ENCODE measurements at places on chromosomes 1 and 21.

GRCh38 chr1:19485362-19486187, at the start of gene CAPZB:
Gene CAPZB (minus strand): TSS chr1:19485539. CDS start chr1:19485438, 101 bp downstream.
- peak; percentile 94 for DNase-seq

DNA sequence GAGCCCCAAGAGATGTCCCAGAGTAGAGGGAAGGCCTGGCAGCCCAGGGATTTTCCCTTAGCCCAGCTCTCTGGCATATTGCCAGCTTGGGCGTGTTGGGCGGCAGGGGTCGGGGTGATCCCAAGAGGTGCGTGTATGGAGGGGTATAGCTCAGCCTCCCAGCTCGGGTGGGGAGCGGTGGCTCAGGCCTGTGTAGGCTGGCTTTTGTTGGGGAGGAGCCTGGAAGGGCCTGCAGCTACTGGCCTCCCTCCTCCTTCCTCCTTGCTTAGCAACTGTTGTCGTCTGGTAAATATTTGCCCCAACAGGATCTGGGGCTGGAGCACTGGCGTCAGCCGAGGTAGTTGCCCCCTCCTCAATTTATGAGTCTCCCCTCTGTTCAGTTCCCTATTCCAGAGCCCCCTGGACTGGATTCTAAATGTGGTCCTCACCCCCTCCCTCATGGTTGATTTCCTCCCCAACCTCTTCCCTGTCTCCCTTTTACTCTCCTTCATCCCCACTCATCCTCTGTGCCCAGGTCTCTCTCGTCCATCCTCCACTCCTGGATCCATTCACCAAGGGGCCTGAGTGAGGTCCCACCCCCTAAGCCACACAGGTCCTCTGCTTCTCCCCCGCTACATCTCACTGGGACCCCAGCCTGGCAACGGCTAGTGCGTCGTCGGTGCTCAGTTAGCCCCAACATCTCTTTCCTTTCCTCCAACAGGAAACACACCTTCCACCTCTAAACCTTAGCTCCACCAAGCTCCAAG, 10.3 kb upstream of the LMNA start:
- peak; percentile 78 for DNase-seq

DNA sequence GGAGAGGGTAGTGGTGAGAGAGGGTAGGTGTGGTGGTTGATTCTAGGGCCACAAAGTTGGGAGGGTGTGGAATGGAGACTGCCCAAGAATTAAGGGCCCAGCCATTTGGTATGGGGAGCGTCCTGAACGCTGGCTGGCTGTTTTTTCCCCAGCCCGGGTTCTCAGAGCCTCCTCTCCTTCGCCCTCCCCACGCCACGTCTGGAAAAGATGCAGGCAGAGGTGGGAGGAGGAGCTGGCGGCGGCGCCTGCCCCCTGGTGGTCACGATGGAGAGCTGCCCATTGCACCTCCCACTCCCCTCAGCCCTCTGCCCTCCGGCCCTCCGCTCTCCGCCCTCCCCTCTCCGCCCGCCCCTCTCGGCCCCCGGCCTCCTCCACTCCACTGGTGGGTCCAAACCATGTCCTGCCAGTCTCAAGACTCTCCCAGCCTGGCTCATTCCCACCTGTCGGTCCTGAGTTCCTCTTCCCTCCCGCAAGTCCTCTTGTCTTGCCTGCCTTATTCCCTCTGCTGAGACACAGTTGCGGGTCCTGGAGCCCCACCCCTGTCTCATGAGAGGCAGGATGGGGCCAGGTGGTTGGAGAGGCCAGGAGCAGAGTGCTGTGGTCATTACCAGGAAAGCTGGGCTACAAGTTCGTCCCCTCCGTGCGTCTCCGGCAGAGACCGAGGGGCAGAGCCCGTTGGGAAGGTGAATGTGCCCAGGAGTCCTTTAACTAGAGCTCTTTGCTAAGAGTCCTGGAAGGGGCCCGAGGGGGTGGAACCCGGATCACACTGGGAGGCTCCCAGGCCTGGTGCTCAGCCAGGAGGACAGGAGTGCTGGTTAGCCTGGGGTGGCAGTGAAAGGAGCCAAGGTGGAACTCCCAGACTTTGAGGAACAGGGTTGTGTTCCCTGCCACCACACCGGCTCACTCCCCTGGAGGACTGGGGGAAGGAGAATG, 22.6 kb downstream of the ETNK2 start:
- DNase-seq: peak; percentile 75

GRCh38 chr1:37281354-37281753, 193.0 kb upstream of the ZC3H12A start:
- no peak for DNase-seq

DNA sequence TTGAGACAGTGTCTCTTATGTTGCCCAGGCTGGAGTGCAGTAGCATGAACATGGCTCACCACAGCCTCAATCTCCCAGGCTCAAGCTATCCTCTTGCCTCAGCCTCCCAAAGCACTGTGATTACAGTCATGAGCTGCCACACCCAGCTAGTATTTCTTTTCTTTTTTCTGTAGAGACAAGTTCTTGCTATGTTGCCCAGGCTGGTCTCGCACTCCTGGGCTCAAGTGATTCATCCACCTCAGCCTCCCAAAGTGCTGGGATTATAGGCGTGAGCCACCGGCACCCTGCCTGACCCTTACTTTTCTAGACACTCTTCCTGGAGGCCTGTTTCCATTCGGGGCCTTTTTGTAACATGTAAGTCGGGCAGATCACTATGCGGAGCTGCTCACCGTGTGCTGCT, 30.1 kb upstream of the SRP9 start:
- no peak for DNase-seq

DNA sequence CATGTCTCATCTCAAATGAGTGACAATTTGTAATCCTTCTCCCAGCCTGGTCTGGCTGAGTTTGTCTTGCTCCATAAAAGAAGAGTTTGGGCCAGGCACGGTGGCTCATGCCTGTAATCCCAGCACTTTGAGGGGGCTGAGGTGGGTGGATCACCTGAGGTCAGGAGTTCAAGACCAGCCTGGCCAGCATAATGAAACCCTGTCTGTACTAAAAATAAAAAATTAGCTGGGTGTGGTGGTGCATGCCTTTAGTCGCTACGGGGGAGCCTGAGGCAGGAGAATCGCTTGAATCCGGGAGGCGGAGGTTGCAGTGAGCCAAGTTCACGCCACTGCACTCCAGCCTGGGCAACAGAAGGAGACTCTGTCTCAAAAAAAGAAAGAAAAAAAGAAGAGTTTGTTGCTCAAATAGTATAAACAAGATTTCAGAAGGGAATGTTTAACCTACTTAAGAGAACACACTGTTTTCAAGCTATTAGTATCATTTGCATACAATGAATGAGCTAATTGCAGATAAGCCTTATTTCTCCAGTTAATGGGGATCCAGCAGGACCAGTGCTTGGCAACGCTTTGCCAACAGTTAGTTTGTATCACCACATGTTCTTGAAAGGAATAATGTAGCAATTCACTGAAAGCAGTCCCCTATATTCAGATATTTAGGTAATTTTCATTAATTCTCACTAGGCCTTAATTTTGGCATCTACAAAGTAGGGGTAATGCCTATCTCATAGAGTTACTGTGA, 15.9 kb downstream of the KLHDC7A start:
- DNase-seq: no peak

DNA sequence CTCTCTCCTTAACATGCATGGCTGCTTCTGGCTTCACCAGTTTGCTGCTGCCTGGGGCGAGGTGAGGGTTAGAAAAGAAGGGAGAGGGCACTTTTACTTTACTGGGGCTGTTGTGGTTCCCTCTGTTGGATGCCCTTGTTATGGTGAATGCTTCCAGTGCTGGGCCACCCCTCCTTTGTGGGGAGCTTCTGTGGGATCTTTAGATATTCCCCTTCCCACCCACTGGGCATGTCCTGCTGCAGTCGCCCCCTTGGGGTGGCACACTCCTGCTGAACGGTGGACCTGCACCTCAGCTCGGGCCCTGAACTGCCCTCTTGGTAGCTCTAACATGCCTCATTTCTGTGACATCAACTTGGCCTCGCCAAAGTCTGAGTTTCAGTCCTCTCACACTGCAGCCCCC, 6.0 kb downstream of the TNN start:
- DNase-seq: no peak

DNA sequence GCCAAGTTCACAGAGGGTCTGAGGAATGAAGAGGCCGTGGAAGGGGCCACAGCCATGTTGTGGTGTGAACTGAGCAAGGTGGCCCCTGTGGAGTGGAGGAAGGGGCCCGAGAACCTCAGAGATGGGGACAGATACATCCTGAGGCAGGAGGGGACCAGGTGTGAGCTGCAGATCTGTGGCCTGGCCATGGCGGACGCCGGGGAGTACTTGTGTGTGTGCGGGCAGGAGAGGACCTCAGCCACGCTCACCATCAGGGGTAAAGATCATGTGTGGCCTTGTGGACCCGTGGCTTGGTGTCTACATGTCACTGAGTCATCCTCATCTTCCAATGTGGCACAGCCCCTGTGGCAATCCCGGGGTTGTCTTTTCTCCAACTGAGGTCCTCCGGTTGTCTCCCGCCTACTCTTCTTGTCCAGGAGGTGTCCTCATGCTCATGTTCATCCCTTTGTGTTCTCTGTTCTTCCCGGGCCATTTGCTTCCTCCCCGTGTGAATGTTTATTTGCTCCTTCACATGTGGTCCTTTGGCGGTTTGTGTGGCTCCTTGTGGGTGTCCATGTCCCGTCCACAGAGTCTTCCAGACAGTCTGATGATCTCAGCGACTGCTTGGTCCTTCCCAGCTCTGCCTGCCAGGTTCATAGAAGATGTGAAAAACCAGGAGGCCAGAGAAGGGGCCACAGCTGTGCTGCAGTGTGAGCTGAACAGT, 84.2 kb downstream of the OBSCN start:
- no peak for DNase-seq

DNA sequence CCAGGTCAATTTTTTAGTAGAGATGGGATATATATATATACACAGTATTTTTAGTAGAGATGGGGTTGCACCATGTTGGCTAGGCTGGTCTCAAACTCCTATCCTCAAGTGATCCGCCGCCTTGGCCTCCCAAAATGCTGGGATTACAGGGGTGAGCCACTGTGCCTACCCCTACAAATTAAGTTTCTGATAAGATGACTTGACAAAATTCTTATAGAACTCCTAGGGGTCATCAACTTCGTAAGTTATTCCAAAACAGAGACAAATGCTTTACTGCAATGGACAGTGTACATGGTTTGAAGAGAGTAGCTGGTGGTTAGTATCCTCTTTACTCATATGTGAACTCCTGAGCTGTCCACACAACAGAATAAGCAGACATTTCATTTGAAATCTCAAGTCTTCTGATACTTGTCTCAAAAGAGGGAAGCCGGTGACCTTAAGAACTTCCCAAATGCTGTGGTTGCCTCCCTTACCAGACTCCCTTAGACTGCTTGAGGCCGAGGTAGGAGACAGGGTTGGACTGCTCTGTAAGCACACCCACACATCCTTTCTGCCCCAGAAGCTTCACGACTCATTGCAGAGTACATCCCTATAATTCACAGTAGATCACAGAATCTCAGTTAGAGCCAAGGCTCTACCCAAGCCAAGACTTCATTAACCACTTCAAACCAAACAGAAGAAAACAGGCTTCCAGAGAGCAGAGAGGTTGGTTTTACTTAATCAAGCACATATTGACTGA, 244.1 kb upstream of the IRF2BP2 start:
- DNase-seq: no peak

- no peak for DNase-seq
Observed at GRCh38 chr1:64480999-64481772, 11.3 kb downstream of the CACHD1 start.

- no peak for DNase-seq
Observed at GRCh38 chr1:53944469-53945182, 873 bp downstream of the IFT25 start.

DNA sequence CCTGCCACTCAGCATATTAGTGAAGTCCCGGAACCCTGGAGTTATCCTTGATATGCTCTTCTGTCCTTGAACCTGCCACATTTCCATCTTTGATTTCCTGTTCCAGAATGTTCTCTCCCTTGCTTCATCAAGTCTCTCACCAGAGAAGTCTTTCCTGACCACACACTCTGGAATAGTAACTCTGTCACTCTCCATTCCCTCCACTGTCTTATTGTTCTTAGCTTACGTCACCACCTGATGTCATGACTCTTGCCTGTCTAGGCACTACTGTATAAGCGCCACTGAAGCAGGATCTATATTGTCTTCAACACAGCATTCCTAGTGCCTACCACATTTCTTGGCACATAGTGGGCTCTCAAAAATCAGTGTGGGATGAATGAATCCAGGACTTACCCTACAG, 65.4 kb upstream of the SMYD2 start:
- DNase-seq: no peak

- DNase-seq: no peak
Observed at GRCh38 chr1:29264773-29265389, 28.6 kb downstream of the PTPRU start.

DNA sequence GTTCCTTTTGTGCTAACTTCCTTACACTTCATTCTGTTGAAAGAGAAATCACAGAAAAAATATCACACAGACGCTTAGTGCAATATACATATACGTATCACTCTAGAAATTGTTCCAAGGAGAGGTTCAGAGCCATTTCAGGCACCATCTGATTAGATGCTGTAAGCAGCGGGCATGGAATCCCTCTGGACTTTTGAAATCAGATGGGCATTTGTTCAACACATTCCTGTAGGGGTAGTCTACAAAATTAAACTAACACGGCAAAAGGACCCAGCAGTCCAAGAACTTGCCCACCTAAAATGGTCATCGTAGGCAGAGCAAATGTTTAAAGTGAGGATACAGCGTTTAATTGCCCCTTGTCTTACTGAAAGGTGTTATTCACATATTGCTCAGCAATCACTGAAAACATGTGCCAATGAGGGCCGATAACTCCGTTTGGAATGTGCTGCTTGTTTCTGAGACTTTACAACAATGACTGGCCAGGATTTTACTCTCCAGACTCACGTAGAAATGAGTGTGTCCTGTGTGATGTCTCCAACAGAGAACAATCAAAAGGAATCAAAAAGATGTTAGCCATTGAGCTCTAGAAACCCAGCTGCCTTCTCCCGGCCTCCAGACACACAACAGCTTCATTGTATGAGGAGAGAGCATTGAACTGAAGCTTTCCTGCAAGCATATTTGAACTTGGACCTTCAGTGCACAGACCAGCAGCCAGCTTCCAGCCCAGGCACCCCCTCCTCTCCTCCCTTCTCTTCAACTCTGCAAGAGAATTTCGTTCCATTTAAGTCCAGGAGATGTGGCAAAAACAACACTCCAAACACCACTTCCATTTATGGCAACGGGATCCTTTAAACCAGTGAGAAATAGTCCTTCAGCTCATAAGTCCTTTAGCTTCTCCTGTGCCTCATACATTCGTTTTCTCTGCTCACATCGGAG, 32.1 kb upstream of the ADORA3 start:
- DNase-seq: no peak

GRCh38 chr1:209231476-209232156, 351.9 kb upstream of the CAMK1G start:
- DNase-seq: no peak

DNA sequence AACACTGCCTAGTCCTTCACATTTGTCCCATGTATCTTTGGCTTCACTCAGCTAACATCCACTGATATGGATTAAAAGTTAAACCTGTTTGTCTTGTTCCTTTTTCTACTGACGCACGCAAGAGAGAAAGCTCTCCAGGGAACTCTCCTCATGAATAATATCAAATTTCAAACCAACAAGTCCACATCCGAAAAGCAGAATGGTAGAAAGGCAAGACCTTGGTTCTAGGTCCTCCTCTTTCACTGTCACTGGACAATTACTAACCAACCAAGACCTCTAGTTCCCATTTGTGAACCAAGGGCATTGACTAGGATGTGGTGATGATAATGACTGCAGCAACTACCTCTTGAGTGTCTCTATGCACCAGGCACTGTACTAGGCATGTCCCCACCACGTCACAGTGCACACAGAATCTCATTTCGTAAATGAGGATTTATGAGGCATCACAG, 8.4 kb downstream of the PLPP3 start:
- DNase-seq: no peak

- DNase-seq: peak; percentile 57
Observed at GRCh38 chr21:15309721-15310120, 244.9 kb upstream of the NRIP1 start.

All from body of pancreas (tissue), 4 donors.